ENCODE measurements at places on chromosomes 7 and 10.

DNA sequence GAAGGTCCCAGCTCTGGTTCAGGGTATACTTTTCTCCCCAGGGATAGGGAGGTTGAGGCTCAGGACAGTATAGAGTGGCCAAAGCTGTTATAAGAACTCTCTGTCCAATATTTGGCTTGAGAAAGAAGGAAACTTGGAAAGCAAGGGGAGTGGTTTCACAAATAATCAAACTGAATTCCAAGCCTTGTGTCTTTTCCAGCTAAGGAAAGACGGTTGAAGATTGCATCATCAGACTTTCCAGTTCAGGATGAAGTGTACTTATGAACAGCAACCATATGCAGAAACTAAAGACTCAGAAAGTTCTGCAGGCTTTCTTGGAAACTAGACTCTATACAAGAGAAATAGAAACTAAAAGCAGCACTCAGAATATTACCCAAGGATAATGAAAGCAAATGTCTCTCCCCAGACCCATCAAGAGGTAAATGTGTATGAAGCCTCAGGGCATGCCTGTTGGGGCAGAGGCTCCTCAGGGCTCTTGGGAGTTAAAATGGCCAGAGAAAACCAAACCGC, 46.4 kb downstream of the RAMP3 start:
- DNase-seq: no peak

- no peak for DNase-seq
Measured at GRCh38 chr10:15725603-15726002, 5.9 kb upstream of the ITGA8 start.

DNA sequence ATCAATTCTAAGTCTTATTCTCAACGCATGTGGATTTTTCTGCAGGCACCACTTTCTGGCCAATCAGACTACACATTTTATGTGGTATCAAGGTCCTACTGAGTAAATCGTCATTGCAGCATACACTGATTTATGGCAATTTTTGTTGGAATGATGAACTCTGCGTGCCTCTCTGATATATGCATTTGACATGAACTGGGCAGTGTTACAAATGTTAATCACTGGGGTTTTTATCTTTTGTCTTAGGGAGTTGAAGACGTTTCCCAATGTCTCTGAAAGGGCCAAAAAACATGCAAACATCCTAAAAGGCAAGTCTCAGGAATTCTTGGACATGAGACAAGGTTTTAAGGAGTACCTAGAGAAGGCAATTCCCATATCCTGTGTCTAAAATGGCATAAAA, 809.5 kb upstream of the CELF2 start:
- no peak for DNase-seq

GRCh38 chr7:72493850-72494661, 81.9 kb upstream of the CALN1 start:
- peak; percentile 58 for DNase-seq

GRCh38 chr7:22572292-22572691, 72.3 kb upstream of the STEAP1B start:
- no peak for DNase-seq

- no peak for DNase-seq
Measured at GRCh38 chr7:134004829-134005505, 122.2 kb upstream of the LRGUK start.

DNA sequence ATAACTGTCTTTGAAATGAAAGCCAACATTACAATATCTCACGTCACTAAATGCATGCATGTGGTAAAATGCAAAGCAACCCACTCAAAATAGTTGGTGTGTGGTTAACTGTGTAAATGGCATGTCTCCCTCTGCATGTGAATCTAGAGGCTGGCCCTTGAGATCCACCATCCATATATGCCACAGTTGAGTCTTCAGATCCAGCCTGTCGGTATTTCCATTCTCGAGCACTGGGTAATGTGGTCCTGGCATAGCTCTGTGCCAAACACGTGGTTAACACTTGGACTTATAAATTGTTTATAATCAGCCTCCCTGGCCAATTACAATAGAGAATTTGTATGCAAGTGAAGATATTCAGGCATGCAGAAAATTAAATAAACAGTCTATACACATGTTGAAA, 90.3 kb downstream of the LYZL1 start:
- no peak for DNase-seq

DNA sequence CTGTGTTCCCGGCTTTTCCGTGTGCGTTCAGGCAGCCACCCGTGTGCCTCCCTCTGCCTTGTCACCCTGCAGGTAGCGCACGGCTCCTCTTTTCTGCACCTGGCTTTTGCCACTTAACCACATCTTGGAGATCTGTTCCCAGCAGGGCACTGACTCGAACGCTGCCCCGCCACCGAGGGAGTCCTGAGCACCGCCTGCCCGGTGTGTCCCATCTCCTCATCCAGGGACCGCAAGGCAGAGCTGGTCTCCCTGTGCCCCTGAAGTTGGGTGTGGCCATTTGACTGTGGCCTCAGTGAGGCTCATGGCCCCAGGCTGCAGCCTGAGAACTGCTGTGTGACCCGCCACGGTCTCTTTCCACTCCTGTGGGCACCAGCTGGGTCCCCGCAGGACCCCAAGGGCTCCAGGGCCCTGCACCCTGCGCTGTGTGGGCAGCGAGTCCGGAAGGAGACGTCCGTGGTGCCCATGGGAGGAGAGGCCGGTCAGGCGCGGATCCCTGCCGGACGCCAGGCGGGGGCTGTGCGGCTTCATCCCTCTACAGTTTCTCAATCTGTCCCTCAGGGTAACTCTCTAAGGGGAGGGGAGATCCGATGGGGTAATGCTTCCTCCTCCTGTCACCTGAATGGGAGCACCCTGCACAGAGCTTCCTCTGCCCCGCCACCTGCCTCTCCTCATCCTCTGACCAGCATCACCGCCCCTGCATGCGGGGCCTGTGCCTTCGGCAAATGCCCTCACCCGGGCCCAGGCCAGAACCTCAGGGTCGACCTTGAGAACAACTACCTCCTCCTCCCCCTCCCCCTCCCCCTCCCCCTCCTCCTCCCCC, 1.8 kb upstream of the INTS1 start:
- no peak for DNase-seq

DNA sequence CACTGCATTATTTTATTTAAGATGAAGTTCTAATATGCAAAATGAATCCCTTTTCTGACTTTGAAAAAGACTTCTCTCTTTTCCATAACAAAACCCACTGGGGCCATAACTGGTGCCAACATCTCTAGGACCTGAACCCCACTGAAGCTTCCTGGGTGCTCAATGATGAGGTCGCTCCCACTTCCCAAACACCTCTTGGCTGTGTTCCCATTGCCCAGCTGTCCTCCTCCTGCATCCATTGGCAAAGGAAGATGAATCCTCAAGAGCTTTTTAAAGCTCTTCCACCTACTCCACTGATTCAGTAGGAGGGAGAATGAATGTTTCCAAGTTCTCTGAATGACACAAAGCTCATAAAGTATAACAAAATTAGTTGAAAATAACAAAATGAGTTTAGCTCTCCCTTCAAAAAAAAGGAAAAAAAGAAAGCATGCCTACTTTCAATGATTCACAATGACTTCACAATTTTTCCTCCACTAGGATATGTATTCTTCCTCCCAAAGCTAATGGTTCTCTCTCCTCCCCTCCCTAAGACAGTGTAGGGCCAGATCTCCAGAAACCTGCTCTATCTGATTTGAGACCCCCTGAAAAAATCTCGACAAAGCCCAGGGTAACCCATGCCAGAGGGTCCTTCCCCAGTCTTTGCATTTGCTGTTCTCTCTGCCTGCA, 64.8 kb downstream of the SORBS1 start:
- DNase-seq: no peak

DNA sequence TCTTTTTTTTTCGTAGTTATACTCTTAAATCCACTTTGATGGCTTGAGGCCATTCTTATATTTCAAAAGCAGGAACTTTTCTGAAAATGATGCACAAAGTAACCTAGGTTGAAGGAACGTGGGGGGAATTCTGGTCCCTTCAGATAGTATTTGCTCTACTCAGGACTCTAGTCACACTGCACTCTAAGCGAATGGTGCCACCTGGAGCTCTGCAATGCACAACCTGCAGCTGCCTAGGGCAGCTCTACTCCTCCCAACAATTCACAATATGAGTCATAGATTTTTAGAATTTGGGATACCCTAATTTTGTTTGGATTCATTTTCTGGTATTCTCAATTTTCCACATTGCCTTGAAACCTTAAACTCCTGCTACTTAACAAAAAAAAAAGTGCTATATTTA, 17.3 kb downstream of the SYPL1 start:
- no peak for DNase-seq

- no peak for DNase-seq
Measured at GRCh38 chr7:17802056-17802455, 138.2 kb downstream of the SNX13 start.

- no peak for DNase-seq
Measured at GRCh38 chr7:96178581-96178980, 143.3 kb downstream of the SLC25A13 start.

- DNase-seq: no peak
Measured at GRCh38 chr10:4650582-4650981, 175.4 kb upstream of the AKR1E2 start.

- DNase-seq: no peak
Measured at GRCh38 chr7:137402536-137403352, 59.2 kb upstream of the PTN start.

DNA sequence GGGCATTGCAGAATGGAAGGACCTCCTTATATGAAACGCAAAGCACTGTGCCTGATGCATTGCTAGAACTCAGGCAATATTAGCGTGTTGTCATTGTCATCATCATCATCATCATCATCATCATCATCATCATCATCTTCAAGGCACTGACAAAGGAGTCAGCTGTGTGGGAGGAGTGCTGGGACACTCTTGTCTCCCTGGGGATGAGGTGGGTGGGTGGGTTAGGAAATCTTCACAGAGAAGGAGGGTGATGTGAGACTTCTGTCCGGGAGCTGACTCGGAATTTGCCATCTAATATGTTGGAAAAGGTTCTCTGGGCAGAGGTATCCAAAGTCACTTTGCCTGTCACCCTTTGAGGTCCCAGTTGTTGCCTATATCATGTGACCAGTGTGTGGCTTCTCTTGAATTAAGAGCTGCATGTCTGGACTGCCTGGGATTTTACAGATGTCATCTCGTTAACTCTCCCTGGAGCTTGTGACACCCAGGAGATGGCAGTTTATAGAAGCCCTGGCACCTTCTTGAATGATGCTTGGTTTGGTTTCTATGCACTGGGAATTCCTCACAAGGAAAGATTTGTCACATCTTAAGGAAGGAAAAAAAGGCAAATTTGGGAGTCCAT, 7.1 kb downstream of the HTRA1 start:
- no peak for DNase-seq

GRCh38 chr10:90222939-90223338, 521.5 kb downstream of the KIF20B start:
- no peak for DNase-seq

- DNase-seq: no peak
Measured at GRCh38 chr10:132398566-132398991, 1.6 kb downstream of the PWWP2B start.

DNA sequence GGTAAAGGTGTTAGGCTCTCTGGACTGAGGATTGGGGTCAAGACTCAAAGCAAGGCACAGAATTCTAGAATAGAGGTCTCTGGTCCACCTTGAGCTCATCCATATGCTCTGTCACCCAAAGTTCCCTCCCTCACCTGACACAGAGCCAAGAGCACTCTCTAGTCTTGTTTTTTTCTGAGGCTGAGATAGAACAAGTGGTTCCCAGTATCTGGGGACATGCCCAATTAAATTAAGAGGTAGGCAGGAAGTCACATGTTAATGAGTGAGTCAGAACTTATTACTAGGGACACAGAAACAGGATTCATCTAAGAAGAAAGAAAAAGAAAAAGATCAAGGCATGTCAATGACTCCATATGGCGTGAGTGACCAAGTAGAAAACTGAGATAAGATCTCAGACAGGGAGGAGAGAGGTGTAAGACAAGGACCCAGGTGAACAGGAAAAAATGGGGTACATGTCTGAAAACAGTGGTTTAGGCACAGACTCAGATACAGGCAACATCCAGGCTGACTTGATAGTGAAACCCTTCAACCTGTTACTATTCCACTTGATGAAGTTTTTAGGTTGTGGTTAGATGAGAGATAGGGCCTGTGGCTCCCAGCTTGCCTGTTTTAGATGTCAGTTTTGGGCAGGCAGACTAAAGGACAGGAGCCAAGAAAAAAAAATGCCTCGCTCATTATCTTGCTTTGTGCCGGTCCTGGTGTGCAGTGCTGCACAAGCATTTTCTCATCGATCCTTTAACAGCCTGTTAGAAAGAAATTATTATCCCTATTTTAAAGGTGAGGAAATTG, 609.9 kb downstream of the CCSER2 start:
- no peak for DNase-seq

DNA sequence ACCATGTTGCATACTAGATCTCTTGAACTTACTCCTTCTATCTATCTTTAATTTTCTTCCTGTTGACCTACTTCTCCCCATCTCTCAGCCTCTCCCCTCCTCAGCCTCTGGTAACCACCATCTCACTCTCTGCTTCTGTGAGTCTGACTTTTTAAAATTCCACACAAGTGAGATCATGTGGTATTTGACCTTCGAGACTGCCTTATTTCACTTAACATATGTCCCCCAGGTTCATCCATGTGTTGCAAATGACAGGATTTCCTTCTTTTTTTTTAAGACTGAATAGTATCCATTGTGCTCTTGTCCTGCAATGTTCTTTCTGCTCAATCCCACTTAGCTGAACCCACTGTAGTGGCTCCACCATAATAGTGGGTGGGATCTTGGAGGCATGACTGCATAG, 51.4 kb upstream of the DNAJC1 start:
- DNase-seq: no peak

DNA sequence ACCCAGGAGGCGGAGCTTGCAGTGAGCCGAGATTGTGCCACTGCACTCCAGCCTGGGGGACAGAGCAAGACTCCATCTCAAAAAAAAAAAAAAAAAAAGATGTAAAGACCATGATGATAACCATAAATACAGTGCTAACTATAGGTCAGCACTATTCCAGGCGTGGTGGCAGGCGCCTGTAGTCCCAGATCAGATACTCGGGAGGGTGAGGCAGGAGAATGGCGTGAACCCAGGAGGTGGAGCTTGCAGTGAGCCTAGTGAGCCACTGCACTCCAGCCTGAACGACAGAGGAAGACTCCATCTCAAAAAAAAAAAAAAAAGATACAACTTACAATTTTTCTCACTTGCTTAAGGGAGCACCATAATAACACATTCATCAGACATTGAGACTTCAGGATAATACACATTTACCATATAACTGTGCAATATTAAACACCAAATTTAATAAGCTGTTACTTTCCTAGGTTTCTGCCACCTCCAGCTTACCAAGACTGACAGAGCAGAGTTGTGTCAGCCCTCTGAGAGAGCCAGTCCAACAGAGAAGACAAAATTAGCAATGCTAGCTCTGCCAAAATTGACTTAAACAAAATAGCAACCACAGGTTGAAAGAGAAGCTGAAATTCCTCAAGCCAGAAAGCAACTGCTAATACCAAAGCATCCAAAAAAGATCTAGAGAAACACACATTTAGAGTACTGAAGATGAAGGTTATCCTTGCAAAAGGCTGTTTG, 8.2 kb downstream of the DNA2 start:
- no peak for DNase-seq

GRCh38 chr7:30446266-30446665, 32.3 kb downstream of the NOD1 start:
- no peak for DNase-seq

- no peak for DNase-seq
Measured at GRCh38 chr7:782718-783449, 49.4 kb upstream of the SUN1 start.

GRCh38 chr10:131174651-131175540, 136.6 kb downstream of the TCERG1L start:
- DNase-seq: no peak

GRCh38 chr10:33277135-33277536, 57.3 kb downstream of the NRP1 start:
- peak; percentile 48 for DNase-seq
